ENCODE measurements at places on chromosomes 3 and 15.

DNA sequence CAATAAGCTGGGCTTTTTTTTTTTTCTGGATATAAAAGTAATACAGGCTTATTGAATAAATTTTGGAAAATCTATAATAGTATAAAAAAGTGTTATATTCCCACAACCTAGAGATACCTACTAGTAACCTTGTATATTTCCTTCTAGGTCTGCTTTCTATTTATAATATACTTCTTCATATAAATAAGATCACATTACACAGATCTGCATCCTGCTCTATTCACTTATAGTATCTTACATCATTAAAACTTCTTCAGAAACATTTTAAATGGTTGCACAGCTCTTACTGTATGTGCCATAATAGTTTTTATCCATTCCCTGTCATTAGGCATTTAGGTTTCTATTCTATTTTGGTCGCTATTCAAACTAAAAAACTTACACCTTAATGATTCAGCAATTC lies 87.0 kb upstream of the TTBK2 start:
- no peak for DNase-seq

DNA sequence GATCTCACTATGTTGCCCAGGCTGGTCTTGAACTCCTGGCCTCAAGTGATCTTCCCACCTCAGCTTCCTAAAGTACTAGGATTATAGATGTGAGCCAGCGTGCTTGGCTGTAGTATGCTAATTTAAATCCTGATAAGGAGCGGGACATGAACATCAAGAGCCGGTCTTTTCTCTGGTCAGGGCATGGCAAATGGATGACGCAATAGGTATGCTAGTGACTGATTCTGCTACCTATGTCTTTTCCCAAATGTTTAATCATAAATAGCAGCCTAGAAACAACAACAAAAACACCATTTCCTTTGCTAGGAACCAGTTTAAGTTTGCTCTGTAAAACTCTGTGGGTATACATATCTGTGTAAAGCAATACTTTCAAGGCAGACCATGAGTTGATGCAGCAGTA lies 64.7 kb downstream of the STARD9 start:
- DNase-seq, result no peak

DNA sequence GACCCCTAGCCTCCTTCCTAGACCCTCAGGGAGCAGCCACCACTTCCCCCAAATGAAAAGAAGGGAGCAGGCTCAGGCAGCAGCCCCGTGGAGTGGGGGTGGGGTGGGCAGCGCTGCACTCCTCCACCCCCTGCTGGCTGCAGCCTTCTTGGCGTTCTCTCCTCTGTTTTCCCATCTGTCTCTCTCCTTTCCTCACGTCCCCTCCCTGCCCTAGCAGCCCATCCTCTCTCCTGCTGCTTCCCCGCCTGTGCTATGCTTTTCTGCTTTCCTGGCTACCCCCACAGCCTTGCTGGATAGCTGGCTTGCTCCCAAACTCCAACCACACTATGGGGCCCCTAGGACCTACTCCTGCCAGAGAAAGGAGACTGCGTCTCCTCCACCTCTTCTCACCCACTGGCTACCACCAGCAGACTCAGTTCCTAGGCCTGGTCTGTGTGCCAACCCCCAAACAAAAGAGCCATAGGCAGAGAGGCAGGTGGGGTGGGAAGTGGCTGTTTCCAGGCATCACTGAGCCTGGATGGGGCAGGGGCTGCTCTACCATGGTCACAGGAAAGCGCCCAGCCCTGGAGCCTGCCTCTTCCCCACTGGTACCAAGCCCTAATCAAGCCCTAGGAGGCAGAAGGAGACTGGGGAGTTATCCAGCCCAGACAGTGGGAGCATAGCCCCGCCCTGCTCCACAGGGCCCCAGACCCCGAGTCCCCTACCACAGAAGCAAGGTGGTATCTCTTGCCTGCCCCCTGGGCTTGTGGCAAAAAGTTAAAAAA lies 3.4 kb upstream of the DISP2 start:
- no peak for DNase-seq

DNA sequence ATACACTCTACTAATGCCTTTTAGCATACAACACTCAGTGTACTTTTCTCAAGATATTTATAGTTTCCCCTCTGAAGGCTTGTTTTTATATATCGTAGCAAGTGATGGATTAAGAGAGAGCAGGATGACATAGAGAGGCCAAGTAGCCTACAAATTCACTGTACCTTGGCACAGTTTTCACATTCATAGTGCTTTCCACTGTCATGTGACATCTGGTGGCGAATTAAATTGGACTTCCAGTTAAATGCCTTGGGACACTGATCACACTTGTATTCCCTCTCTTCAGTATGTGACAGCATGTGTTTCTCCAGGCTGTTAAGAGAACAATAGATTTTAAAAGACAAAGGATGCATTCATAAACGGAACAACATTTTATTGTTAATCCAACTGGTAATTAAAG lies 541.1 kb downstream of the MECOM start:
- DNase-seq, result no peak

GRCh38 chr3:169602482-169602881 lies 61.0 kb downstream of the MECOM start:
- no peak for DNase-seq

- DNase-seq, result no peak
Observed at GRCh38 chr3:128067489-128067888, 15.3 kb downstream of the SEC61A1 start.

DNA sequence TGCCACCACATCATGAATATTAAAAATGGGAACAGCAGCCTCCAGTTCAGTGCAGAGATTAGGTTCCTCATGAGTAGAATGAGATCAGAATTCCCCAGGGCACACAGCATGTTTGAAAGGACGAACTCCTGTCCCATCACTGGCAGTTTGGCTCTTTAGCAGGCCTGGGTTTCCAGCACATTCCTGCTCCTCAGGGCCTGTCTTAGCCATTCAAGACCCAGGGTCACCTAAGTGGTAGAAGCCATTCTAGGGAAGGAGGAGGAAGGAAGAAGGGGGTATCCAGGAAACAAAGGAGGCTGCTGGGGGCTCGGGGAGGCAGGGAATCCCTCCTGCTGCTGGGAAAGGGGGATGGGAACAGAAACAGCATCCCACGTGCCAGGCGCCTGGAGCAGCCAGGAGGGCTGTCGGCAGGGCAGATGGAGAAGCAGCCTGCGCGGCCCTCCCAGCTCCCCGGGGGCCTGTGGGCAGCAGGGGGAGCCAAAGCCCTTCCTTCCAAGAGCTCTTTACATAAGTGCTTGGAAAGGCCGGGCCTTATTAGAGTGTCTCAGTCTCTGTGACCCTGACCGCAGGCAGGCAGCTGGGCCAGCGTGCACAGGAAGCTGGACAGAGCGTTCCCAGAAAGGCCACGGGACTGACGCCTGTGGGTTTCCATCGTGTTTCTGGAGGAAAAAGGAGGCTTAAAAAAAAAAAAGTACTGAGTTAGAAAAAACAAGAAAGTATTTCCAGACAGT lies 24.7 kb downstream of the LOXL1 start:
- peak; percentile 67 for DNase-seq

GRCh38 chr15:63497642-63498467 lies 6.5 kb upstream of the USP3 start:
- no peak for DNase-seq

GRCh38 chr15:66924889-66925288 lies 140.5 kb upstream of the SMAD3 start:
- DNase-seq, result no peak

DNA sequence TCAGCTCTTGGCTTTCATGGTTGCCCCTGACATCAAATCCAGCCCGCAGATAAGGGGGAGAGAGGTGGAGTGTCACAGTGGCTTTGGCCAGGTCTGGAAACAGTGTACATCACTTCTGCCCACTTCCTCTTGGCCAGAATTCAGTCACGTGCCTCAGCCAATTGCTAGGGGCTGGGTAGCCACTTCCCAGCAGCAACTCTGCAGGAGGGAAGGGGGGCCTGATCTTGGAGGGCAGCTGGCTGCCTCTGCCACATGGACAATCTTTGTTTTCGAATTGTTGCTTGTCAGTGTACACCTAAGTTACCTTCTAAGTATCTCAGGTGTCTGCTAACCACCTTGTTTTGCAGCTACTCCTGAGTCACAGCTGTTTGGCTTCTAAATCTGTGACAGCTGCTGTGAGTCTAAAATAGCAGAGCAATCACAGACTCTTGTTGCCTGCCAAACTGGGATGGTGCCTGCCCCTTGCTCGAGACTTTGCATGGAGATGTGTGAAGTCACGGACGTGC lies 41.0 kb upstream of the LIMD1 start:
- no peak for DNase-seq

All from iPS DF 19.7 (cell line).